Omental fat pad (tissue), 4 donors: ENCODE measurements at places on chromosomes 6 and 20.

GRCh38 chr6:14883921-14884320 is 361.9 kb upstream of the JARID2 start:
- DNase-seq: no peak

- DNase-seq: no peak
Measured at GRCh38 chr20:31837896-31838397, 7.5 kb downstream of the FOXS1 start.

DNA sequence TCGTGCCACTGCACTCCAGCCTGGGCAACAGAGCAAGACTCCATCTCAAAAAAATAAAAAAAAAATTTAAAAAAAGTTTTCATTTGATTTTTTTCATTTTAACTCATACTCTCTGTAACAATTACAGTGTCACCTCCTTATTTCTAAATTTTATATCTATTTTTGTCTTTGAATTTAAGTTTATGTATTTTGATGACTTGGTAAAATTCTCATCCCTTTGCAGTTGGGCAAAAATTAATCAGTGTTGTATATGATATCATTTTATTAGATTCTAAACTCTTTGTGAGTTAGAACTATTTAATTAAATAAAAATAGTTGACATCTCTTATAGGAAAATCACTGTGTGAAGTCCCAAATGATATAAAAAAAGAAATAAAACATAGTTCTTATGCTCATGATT is 270.7 kb downstream of the PLCB1 start:
- DNase-seq: no peak

- no peak for DNase-seq
Measured at GRCh38 chr20:42494290-42494689, 695.4 kb downstream of the PTPRT start.

GRCh38 chr6:20876561-20876960 is 342.3 kb downstream of the CDKAL1 start:
- DNase-seq: no peak

DNA sequence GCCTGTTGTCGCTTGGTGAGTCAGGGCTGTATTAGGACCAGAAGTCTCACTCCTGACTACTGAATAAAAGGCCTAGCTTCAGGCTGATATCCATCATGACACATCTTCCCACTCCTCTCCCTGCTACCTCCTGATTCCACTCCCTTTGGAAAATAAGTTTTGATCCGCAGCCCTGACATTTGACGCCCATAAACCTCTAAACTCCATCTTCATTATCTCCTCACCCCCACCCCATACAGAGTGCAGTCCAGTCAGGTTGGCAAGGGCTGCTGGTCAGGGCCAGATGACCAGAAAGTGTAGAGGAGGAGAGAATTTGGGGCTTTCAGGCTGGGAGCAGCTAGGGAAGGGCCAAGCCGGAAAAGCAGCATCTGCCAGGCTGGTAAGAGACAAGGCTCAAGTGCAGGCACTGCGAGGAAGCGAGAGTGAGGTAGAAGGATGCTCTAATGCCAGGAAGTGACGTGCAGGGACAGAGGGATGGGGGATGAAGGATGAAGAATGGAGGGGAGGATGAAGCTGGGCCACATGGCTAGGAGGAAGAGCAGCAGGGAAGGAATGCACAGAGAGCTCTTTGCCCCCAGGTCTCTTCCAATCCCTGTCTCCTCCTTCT is 1.2 kb downstream of the GGT7 start:
- no peak for DNase-seq

GRCh38 chr6:6998194-6998569 is 109.6 kb upstream of the RREB1 start:
- DNase-seq: no peak
